Uterus (tissue), 4 donors: ENCODE measurements at places on chromosomes 13 and 19.

GRCh38 chr19:13640611-13641010 is 123.7 kb upstream of the MRI1 start:
- no peak for DNase-seq

DNA sequence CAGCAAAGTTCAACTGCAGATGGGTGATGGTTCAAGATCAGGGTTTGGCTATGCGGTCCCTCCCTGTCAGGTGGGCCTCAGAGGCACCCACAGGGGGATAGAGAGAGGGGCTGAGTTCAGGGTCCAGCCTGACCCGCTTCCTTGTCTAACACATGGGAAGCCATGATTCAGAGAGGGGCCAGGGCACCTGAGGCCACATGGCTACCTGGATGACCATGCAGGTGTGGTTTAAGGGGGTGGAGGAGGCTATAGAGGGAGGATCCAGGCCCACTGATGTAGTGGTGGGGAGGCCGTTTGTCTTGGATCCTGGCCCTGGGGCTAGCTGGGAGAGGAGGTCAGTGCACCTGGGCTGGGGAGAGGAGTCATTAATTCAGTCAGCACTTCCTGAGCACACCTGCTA is 56.7 kb downstream of the ZNF536 start:
- DNase-seq: no peak

- DNase-seq: no peak
These were observed 464.9 kb upstream of the MIR17HG start for GRCh38 chr13:90882551-90882950.

- no peak for DNase-seq
These were observed 6.4 kb downstream of the KLF2 start for GRCh38 chr19:16330806-16331690.

GRCh38 chr19:56140583-56141416 is at the start of gene ZNF444:
Gene ZNF444 (plus strand): TSS chr19:56141287. CDS start chr19:56146912, 5,625 bp downstream.
- DNase-seq: peak; percentile 99

DNA sequence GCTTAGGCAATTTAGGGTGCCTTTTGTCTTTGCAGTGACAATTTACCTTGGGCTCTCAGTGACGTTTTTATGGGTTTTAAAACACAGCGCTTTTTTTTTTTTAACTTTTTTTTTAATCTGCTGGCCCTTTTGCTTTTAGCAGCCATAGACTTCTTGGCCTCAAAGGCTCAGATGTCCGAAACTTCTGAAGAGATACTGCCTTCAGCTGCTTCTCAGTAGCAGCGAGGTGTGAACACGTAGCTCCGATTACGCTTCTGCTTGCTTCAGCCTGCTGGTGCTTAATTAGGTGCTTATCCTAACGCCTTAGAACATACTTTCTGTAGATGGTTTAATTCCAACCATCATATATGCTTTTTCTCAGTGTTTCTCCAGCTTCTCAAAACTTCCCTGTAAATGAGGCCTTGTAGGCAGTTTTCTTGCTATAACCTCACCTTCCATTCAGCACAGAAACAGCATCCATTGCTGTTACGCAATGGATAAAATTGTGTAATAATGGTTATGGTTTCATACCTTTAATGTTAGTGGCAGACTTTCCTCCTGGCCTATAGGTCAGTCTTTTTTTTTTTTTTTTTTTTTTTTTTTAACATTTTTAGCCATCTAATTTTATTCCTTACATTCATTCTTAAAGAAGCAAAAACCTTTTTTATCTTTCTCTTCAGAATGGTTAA is 723.9 kb downstream of the GPC5 start:
- DNase-seq: no peak

DNA sequence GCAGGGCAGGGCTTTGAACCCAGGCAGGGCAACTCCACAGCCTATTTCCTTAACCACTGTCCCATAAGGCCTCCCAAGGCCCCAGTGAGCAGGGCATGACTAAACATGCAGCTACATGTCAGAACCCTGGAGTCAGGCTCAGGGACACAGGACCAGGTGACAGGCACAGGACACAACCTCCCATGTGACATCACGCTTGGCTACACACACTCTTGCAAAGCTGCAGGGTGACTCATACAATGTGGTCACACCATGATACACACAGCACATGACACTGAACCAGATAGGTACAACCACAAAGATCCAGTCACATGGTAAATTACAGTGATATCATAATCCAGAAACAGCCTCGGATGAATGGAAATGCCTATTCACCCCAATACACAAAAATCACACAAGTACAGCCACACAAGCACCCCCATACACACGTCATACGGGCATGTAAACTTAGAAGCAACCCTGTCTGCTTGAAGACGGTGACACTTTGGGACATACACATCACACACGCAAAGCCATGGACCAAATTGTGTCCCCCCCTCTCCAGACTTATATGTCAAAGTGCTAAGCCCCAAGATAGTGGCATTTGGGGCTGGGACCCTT is 14.5 kb downstream of the KLK4 start:
- no peak for DNase-seq

GRCh38 chr13:42367831-42368230 is 95.9 kb downstream of the AKAP11 start:
- DNase-seq: no peak

DNA sequence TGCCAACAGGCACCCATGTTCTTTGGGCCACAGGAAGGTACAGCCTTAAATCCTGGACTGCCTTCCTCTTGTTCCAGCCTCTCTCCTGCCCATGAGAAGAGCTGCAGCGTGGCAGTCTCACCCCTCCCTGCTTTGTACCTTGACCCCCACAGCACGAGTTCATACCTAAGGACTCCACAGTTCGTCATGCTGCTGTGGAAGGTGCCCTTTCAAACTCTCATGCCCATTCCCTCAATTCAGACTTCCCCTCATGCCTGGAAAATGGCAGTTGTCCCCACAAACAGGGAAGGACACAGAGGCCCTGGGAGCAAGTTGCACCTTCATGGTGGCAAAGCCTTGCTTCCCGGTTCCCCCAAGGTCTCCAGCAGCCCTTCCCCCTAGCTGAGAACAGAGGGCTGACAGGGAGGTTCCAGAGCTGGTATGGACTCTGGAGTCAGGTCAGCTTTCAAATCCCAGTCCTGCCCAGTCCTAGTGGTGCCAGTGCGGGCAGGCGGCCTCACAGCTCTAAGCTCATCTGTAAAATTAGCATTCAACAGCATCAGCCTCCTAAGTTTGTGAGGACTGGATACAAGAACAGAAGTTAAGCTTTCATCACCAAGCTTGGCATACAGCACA is 8.6 kb downstream of the GSK3A start:
- DNase-seq: no peak

DNA sequence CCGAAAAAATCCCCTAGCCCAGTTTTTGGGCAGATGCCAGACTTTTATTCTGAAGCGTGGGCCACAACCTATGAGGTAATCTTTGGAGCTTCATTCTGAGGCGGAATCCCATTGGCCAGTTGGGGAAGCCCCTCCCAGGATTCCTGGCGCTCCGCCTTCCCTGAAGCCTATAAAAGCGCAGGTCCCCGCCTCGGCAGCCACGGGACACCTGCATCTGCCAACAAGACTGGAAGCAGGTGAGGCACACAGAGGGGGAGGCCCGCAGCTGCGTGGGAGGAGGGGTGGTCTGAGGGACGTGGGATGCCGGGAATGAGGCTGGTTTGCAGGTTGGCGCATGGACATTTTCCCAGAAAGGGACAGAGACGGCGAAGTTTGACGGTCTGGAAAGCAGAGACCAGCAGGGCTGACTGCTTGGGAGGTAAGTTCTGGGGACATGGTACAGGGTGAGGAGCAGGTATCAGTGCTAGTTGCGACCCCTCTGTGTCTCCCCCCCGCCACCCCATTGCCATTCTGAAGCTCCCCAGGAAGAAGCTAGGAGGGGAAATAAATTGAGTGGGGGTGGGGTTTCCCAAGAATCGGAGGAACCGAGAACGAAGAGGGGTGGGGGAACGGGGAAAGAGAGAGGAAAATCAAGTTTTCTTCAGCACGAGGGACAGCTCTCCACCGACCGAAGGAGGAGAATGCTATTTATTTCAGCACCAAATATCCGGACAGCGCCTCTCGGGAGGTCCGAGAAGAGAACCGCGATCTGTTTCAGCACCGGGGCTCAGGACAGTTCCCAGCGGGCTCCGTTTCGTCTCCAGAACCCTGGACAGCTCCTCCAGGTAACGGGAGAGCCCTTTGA is 22.4 kb upstream of the FEM1A start:
- peak; percentile 87 for DNase-seq

- DNase-seq: no peak
These were observed 234.9 kb downstream of the TEX29 start for GRCh38 chr13:111555268-111555808.

- DNase-seq: no peak
These were observed 23.4 kb downstream of the CEBPG start for GRCh38 chr19:33396701-33397535.

DNA sequence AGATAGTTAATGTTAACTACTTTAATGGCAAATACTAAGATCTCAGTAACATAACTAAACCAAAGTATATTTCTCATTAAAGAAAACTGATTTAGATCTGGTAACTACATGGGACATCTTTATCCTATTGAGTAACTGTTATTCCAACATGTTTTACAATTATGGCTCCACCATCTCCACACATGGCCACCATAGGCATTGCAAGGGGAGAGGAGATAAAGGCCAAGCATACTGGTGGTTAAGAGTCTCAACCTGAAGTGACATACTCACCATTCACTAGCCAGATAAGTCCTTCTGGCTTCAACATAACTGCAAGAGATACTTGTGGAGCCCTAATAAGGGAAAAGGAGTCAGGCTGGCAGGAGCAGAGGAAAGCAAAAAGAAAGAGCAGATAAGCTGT is 1586.4 kb upstream of the SPRY2 start:
- no peak for DNase-seq

DNA sequence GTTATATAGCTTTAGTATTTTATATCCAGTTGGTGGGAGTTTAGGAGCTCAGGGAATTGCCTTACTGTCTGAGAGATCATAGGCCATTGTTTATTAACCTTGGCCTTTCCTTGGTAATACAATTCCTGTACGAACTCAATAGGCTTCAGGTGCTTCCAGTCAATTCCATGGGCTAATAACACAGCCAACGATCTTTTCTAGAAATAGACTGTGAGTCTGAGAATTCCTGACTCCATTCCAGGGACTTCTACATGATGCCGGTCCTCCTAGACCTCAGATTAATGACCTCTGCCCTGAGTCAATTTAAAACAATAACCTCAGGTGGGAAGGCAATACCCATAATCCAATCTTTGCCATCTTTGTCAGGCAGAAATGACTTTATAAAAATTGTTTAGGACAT is 39.6 kb upstream of the KLF12 start:
- no peak for DNase-seq

- no peak for DNase-seq
These were observed 958 bp upstream of the OBI1 start for GRCh38 chr13:78659732-78660494.

- no peak for DNase-seq
These were observed 179.7 kb downstream of the SPRY2 start for GRCh38 chr13:80161219-80161618.

GRCh38 chr13:99639126-99639525 is 137.9 kb downstream of the TM9SF2 start:
- DNase-seq: no peak

GRCh38 chr19:16359074-16359473 is 34.4 kb downstream of the KLF2 start:
- no peak for DNase-seq

DNA sequence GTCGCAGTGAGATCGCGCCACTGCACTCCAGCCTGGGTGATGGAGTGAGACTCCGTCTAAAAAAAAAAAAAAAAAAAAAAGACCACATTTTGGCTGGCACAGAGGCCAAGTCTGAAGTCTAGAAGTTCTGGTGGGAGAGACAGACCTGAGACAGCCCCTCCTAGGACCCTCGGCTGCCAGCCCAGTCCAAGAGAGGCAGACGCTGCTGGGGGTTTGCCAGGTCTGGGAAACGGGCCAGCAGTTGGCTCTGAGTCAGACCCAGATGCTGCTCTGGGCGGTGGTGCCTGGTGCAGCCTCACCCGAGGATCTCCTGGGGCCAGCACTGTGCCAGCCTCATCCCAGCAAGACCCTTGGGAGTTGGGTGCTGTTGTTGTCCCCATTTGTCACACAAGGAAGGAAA is 5.8 kb downstream of the FCHO1 start:
- peak; percentile 26 for DNase-seq

GRCh38 chr13:27302643-27303262 is 32.1 kb downstream of the RASL11A start:
- DNase-seq: no peak

DNA sequence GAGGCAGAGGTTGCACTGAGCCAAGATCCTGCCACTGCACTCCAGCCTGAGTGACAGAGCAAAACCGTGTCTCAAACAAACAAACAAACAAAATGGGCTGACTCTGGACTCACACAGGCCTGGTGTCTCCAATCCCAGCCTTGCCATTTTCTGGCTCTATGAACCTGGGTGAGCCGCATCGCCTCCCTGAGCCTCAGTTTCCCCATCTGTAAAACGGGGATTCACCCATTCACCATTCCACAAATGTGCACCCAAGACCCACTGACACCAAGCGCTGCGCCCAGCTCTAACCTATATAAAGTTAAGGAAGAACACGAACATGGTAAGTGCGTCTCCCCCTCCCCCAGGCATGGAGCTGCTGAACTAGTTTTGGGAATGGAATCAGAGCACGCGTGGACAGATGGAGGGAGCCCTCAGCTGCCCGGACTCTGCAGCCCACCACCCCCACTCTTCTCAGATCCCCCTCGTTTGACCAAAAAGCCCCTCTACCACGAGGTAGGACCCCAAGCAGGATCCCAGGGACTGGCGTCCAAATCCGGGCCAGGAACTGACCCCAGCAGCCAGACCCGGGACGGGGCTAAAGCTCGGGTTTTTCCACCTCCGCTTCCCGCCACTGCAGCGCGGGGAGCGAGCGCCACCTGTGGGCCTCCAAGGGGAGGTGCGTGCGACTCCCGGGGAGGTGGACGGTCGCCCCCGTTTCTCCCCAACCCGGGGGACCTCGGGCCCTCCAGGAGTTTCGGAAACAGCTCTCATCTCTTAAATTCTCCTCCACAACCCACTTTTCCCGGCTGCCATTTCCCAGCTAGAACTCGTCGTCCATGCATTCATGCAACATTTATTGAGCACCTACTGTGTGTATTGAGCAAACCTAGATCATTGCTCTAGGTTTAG is 33.0 kb upstream of the ADGRE5 start:
- peak; percentile 71 for DNase-seq

GRCh38 chr19:10831987-10832938 is 3.7 kb downstream of the TMED1 start:
- no peak for DNase-seq

DNA sequence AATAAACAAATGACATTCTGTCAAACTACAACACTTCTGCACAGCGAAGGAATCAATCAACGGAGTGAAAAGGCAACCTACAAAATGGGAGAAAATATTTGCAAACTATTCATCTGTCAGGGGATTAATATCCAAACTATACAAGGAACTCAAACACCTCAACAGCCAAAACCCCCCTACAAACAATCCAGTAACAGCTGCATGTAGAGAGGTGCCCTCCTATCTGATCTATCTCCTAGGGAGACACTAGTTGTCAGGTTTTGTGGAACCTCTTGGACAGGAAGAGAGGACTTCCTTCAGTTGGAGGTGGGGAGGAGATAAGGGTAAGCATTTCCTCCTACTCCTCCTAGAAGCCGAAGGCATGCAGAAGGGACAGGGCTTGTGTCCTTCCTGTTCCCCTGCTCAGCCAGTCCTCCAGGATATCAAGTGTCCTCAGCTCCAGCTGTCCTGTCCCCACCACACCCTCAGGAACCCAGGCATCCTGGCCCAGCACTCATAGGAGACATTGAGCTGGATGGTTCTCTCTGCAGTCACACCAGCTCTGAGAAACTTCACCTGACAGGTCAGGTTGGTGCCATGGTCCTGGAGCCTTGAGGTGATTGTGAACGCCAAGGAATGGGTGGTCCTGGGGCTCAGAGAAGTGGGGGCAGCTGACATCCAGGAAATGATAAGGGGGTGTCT is 9.8 kb upstream of the SIGLEC8 start:
- DNase-seq: no peak
